ENCODE measurements at places on chromosomes 3 and 15.

DNA sequence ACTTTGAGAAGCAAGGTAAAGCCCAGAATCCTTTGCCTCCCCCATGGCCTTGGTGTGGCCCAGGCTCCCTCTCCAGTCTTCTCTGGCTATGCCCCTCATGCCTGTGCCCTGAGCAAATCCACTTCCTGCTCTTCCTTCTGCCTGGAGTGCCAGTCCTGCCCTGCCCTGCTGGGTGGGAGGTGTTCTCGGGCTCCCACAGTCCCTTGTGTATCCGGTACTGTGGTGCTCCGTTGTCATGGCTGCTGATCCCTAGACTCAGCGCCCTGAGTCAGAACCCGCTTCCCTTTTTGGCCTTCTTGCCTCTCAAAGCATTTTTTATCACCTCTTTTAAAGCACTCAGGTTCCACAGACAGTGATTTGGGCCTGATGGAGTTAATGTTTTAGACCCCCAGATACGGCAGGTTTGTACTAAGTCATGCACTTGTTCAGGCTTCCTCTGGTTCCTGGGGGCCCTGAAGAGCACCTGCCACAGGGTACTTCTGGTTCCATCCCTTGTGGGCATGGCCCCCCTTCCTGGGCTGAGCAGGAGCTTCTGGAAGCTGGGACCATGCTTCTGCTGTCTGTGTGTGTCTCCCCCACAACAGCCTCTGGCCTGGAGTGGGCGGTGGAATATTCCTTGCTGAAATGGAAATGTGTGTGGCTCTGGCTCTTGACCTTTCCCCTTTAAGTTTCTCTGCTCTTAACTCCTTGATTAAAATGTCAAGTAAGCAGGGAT lies 29.6 kb upstream of the ADAMTS7 start:
- no peak for DNase-seq

- DNase-seq = no peak
These were observed 437.2 kb downstream of the EPHB1 start for GRCh38 chr3:135232226-135232625.

DNA sequence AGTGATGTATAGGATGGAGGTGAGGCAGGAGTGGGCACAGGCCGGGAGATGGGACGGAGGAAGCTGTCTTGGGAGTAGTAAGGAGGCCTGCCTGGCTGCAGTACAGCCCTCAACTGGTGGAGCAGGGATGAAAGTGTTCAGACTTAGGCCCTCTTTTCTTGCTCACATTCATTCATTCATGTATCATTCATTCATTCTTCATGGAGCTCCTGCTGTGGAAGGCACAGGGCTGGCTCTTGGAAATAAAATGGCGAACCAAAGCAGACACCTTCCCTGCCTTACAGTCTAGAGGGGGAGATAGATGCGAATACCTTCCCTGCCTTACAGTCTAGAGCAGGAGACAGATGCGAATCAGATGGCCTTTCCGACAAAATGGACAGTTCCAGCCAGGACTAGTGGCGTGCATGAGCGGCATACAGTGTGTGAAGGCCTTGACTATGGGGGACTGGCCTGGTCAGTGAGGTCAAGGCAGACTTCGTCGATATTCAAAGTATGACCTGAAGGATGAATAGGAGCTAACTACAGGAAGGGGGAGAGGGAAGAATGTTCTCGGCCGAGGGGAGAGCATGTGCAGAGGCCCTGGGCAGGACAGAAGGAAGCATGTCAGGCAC lies 143.2 kb upstream of the TLE3 start:
- no peak for DNase-seq

GRCh38 chr3:8603115-8603710 lies 41.4 kb downstream of the SSUH2 start:
- no peak for DNase-seq

DNA sequence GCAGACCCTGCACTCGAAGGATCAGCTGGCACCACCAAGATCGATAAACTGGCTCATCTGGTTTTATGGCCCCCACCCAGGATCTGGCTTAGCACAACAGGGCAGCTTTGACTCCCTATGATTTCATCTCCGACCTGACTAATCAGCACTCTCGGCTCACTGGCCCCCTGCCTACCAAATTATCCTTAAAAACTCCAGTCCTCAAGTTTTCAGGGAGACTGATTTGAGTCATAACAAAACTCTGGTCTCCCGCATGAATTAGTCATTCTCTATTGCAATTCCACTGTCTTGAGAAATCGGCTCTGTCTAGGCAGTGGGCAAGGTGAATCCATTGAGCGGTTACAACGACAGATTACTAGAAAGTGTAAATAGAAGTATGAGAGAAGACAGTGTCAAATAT lies 521.9 kb upstream of the RGMA start:
- no peak for DNase-seq

- DNase-seq = no peak
These were observed 2.9 kb upstream of the CLN6 start for GRCh38 chr15:68232449-68232848.

DNA sequence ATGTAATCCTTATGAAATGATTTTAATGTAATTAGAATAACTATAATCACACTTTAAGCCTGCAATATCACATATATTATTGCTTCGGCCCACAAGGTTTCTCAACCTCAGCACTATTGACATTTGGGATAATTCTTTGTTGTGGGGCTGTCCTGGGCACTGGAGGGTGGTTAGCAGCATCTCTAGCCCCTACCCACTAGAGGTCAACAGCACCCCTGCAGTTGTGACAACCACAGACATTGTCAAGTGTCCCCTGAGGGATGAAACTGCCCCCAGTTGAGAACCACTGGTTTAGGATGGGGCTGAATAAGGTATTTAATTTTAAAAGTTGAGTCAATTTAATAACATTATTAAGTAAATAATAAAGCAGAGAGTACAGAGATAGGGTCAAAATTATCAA lies 6.4 kb upstream of the ABHD2 start:
- DNase-seq = no peak

GRCh38 chr3:65030847-65031463 lies 343.2 kb upstream of the ADAMTS9 start:
- no peak for DNase-seq

Measured in 8988T (cell line).